ENCODE measurements at places on chromosomes 12 and 14. TPM values are rescaled to one million over a fixed set of nuclear protein-coding genes. Genes with fewer than 3 reads are reported as not detected.

GRCh38 chr12:116821291-116821690 lies 60.0 kb downstream of the HRK start:
- no peak for DNase-seq

DNA sequence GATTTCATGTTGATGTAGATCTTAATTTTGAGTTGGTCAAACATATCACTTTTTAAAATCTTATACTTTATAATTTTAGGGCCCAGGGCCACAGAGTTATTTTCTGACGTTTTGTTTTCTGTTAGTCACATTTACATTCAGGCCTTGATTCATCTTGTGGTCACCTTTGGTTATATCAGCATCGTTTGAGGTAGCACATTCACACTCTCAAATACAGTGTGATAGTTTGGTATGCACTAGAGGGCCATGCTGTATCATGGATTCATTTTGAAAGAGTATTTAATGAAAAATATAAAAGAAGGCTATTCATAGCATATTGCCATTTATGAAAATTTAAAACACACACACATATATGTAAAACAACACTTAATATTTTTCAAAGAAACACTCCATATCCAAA lies 274.6 kb downstream of the RAD51B start:
- DNase-seq = peak; percentile 20

DNA sequence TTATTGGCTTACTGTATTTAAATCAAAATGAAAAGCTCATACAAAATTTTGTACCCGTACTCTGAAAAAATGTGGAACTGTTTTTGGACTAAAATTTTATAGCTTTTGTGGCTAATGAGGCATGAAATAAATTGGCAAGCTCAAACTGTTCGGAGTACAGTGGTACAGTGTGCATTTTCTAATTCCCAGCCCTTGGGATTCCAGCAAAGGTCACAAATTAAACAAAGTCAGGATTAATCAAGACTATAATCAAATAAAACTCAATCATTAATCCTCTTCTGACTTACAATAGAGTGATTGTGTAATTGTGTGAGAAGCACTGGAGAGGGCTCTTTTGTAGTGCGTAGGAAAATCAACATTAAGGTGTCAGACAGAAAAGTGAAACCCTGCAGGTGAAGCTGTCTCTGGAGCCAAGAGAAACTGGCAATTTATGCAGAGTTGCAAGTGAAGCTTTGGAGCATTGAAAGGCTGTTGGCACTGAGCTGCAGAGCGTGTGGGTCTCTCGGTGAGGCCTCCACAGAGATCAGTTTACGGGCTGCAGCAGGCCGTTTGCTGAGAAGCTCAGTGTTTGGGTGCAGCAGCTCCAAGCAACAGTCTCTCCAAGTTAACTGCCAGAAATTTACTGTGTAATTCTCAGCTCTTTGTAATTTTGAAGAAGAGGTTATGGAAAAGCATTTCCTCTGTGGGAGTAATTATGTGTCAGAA lies 275.9 kb downstream of the FBXL14 start:
- peak; percentile 76 for DNase-seq

DNA sequence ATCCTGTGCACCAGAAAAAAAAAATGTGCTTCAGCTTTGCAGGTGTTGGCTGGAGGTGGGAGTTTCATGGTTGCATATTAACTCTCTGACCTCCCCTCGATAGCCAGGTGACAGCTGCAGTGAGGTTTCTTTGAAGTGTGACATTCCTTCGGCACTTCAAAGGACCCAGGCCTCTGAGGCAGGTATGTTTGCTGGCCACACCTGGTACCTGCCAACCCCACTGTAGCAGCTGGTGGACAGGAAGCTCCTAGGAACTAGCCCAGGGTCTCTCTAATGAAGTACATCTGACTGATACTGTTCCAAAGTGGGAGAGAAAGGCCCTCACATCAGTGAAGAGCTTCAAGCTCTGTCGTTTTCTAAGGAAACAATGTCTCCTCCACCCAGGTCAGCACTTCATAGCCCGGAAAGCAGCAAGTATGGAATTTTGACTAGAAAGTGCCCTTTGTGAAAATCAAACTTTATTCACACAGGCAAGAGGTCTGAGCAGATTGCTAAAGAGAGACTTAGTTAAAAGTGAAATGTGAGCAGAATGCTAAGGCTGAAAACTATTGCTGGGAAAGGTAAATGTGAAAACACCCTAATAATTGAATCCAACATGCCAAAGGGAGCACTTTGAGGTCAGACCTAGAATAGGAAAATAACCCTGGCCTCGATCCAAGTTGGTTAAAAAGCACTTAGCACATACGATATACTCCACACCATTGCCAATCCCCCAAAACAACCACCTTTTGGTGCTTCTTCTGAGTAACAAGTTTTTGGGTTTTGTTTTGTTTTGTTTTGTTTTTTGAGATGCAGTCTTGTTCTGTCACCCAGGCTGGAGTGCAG lies 71.3 kb downstream of the PHLDA1 start:
- DNase-seq = no peak

DNA sequence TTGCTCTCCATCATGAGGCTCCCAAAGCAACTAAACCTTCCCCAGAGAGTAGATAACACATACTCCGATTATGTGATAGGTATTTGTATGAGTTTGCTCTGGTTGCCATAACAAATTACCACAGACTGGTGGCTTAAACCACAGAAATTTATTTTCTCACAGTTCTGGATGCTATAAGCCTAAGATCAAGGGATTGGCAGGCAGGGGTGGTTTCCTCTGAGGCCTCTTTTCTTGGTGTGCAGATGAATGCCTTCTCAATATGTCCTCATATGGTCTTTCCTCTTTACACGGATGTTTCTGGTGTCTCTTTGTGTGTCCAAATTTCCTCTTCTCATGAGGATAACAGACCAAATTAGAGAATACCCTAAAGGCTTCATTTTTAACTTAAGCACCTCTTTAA lies 285.8 kb upstream of the GRIP1 start:
- DNase-seq = peak; percentile 6

GRCh38 chr14:105343194-105343593 lies 28.6 kb downstream of the PACS2 start:
- DNase-seq = no peak

DNA sequence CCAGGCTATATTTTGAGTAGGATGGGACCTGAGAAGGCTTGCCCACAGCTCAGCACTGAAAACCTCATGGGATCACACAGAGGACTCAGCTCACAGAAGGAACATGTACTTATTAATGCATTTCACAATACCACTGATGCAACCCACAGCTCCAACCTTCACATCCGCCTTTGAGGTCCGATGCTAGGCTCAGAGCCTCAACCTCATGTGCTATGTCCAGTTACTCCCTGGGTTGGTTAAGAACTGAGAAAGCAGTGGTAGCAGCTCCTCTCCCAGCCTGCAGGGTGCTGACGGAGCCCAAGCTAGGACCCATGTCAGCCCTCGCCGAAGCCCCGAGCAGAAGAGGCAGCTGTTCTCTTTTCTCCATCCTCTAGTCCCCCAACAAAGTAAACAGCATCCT lies 52.9 kb downstream of the SPTB start:
- peak; percentile 24 for DNase-seq

DNA sequence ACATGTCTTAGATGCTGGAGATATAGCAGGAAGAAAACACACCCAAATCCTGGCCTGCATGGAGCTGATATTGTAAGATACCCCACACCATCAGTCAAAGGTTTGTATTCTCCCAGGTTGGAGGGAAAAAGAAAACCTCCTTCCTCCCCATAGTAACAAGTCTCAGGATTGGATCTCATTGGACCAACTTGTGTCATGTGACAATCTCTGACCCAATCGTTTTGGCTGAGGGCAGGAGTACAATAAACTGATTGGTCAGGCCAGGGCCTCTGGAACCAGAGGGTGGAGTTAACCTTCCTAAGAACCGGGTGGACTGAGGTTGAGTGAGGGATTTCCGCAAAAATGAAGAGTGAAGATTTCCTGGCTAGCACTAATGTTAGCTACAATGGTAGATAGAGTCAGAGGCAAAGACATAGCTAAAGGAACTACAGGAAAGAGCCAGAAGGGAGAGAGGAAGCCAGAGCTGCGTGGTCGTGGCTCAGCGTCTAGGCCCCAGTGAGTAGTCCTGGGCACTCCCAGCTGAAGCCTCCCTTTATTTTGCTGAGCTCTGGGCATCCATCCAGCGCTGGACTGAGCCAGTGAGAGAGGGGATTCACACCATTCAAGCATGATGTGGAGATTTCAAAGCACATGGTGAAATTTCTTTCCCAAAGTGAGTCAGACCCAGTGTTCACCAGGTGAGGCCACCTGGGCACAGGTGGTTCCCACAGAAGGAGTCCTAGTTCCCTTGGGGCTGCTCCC lies 219.9 kb downstream of the AACS start:
- DNase-seq = no peak

DNA sequence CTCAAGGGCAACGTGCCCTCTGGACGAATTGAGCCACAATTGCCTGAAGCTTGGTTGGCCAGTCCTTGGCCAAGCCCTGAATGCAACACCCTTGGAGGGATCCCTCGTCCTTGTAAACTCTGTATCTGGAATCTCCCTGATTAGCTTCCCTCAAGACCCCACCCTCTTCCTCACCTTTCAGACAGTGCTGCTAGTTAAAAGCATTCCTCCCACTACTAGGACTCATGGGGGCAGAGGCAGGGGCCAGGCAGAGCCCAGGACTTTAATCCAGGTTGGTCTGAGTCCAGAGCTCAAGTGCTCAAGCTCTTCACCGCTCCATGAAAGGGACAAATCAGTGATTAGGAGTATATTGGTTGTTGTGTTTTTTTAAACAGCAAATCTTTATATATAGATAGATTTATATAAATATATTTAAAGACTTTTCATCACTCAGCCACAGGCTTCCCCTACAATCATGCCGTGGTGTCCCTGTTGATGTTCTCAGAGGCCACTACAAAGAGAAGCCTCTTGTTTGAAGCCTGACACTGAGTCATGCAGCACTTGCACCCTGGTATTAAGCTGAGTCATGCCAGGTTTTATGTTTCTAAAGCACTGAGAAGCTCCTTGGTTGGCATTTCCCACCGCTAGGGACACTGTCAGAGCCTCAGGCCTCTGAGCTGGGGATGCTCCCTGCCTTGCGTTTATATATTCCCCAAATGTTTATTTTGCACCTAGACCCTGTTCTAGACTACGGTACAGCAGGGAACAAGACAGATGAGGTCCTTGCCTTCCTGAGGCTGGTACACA lies 53.8 kb upstream of the GSC start:
- DNase-seq = peak; percentile 38

- no peak for DNase-seq
These were observed 11.1 kb upstream of the TMTC1 start for GRCh38 chr12:29794862-29795261.

- DNase-seq = no peak
These were observed 43.3 kb downstream of the AEBP2 start for GRCh38 chr12:19482551-19483109.

GRCh38 chr14:79680087-79680486 lies 531.2 kb downstream of the DIO2 start:
- DNase-seq = no peak

Gene TMTC1
- total RNA-seq = 25.3 TPM

Gene GLT1D1
- not detected for total RNA-seq

Gene OR6C2
- not detected for total RNA-seq

Gene COX8C
- total RNA-seq = not detected

Gene SIX6
- not detected for total RNA-seq

Gene CACNA1C
- total RNA-seq = 11.5 TPM
